Osteoblast (primary cell): ENCODE measurements at places on chromosomes 4 and X. TPM values are rescaled to one million over a fixed set of nuclear protein-coding genes. Genes with fewer than 3 reads are reported as not detected.

TRIM2 gene
- 39.8 and 54.5 TPM in 2 replicates for total RNA-seq

RNF4 gene
- total RNA-seq = 68.8 and 76.0 TPM in 2 replicates

BRS3 gene
- total RNA-seq = not detected in 2 replicates

PYURF gene
- total RNA-seq = 55.7 and 60.1 TPM in 2 replicates

PFKFB1 gene
- not detected in 2 replicates for total RNA-seq

PDGFC gene
- 145 and 147 TPM in 2 replicates for total RNA-seq

IL21 gene
- not detected in 2 replicates for total RNA-seq

AMER1 gene
- 2.4 and 2.5 TPM in 2 replicates for total RNA-seq

SERTM2 gene
- total RNA-seq = under 0.01 TPM in 1 of 2 replicates, not detected in the other

ZNF732 gene
- 0.59 and 0.72 TPM in 2 replicates for total RNA-seq

HEPH gene
- 63.0 and 64.5 TPM in 2 replicates for total RNA-seq

SSX4B gene
- not detected in 2 replicates for total RNA-seq

KLF8 gene
- 1.1 and 1.8 TPM in 2 replicates for total RNA-seq

SPANXA1 gene
- total RNA-seq = 0.29 TPM in 1 of 2 replicates, not detected in the other

PITX2 gene
- 0.36 and 0.59 TPM in 2 replicates for total RNA-seq

RXFP1 gene
- total RNA-seq = not detected in 2 replicates

KLKB1 gene
- under 0.01 TPM in 1 of 2 replicates, not detected in the other for total RNA-seq

MGARP gene
- total RNA-seq = 4.4 and 7.6 TPM in 2 replicates

TMPRSS11B gene
- total RNA-seq = not detected in 2 replicates

ANKRD50 gene
- total RNA-seq = 27.5 and 31.8 TPM in 2 replicates

NXF2B gene
- not detected in 2 replicates for total RNA-seq

CLNK gene
- total RNA-seq = not detected in 2 replicates

GPRASP3 gene
- total RNA-seq = 3.2 and 3.3 TPM in 2 replicates

UBQLN2 gene
- 11.2 and 13.6 TPM in 2 replicates for total RNA-seq

NFXL1 gene
- total RNA-seq = 5.8 and 10.0 TPM in 2 replicates
